ENCODE measurements at places on chromosomes 12 and 14. TPM values are rescaled to one million over a fixed set of nuclear protein-coding genes. Genes with fewer than 3 reads are reported as not detected.

- no peak overlapping the region for H3K27ac ChIP-seq
- peak overlapping the region; percentile 96 for H3K4me3 ChIP-seq
- no peaks in the 10 kb centered on the region for H3K27me3 ChIP-seq
- H3K4me1 ChIP-seq: peaks cover 20% of the 10 kb centered on the region
- peaks cover 3% of the 10 kb centered on the region for H3K36me3 ChIP-seq
- no peak for DNase-seq
These were observed 1.3 kb downstream of the CS start for GRCh38 chr12:56298828-56299227.

Gene SLC38A2
- total RNA-seq: 224 TPM

GRCh38 chr14:91946622-91947474 is 646 bp downstream of the FBLN5 start:
- peaks cover 55% of the 10 kb centered on the region for H3K27me3 ChIP-seq
- H3K36me3 ChIP-seq: no peaks in the 10 kb centered on the region
- DNase-seq: no peak
- no peak overlapping the region for H3K27ac ChIP-seq
- peak overlapping the region; percentile 75 for H3K4me3 ChIP-seq
- peaks cover 5% of the 10 kb centered on the region for H3K4me1 ChIP-seq

- peak overlapping the region; percentile 100 for H3K4me3 ChIP-seq
- peaks cover 46% of the 10 kb centered on the region for H3K4me1 ChIP-seq
- no peaks in the 10 kb centered on the region for H3K27me3 ChIP-seq
- H3K36me3 ChIP-seq: peaks cover 23% of the 10 kb centered on the region
- no peak for DNase-seq
These were observed 2.1 kb upstream of the UBC start for GRCh38 chr12:124916374-124917134.

DNA sequence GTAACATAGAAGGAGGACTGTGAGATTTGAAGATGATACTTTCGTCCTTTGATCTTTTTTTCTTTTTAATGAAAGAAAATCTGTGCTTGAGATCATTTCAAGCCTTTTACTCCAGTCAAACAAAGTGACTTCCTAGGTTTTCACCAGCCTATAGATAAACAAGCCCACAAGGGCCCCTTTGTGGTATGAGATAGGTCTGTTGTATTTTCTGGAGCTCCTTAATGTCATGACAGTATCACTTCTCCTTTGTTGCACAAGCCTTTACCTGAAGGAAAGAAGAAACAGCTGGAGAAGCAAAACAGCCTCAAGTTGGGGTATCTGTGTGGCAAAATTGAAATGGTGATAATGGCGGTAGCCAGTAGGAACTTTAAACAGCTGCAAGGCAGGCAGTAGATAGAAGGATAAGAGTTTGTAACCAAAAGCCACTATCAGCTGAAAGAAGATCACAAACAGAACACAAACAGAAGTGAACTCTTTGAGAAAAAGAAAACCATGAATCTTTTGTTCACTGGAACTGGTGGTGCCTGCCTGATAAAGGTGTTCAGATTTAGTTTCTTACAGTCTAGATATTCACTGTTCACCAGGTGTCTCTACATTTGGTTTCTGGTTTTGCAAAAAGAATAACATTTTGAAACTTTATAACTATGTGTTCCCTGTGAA is 96.8 kb downstream of the LGR5 start:
- H3K27ac ChIP-seq: no peak overlapping the region
- H3K27me3 ChIP-seq: peaks cover 4% of the 10 kb centered on the region
- H3K4me3 ChIP-seq: no peak overlapping the region
- no peaks in the 10 kb centered on the region for H3K36me3 ChIP-seq
- no peak for DNase-seq

- peaks cover 2% of the 10 kb centered on the region for H3K4me1 ChIP-seq
- no peaks in the 10 kb centered on the region for H3K27me3 ChIP-seq
- H3K27ac ChIP-seq: no peak overlapping the region
- H3K4me3 ChIP-seq: no peak overlapping the region
- DNase-seq: peak; percentile 79
These were observed 6.4 kb downstream of the ERG28 start for GRCh38 chr14:75654127-75654732.

DNA sequence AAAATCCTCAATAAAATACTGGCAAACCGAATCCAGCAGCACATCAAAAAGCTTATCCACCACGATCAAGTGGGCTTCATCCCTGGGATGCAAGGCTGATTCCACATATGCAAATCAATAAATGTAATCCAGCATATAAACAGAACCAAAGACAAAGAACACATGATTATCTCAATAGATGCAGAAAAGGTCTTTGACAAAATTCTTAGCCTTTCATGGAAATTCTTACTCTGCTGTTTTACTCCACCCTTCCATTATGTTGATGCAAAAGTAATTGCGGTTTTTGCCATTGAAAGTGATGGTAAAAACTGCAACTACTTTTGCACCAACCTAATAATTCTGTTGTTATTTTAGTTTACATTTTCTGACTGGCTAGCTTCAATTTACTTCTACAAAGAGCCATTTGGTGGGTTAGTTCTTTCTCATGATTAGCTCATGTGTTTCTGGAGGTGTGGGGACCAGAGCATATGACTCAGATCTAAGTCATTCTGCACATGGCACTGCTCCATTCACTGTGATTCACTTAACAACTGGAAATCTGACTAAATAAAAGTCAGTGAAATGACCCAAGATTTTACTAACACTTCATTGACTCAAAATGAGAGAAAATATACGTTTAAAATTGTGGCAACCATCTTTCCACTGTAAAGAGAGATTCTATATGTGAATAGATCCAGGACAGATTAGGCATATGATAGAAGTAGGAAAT is 99.9 kb downstream of the TMTC3 start:
- H3K27me3 ChIP-seq: peaks cover 2% of the 10 kb centered on the region
- DNase-seq: no peak
- H3K4me1 ChIP-seq: no peaks in the 10 kb centered on the region
- H3K4me3 ChIP-seq: no peak overlapping the region
- H3K36me3 ChIP-seq: peaks cover 3% of the 10 kb centered on the region

- no peaks in the 10 kb centered on the region for H3K36me3 ChIP-seq
- no peak overlapping the region for H3K4me3 ChIP-seq
- H3K27me3 ChIP-seq: no peaks in the 10 kb centered on the region
- no peak overlapping the region for H3K27ac ChIP-seq
These were observed 38.3 kb downstream of the SLC6A15 start for GRCh38 chr12:84874125-84874824.

- H3K27me3 ChIP-seq: no peaks in the 10 kb centered on the region
- DNase-seq: no peak
- peaks cover 17% of the 10 kb centered on the region for H3K4me1 ChIP-seq
- peaks cover 8% of the 10 kb centered on the region for H3K36me3 ChIP-seq
These were observed 47.1 kb downstream of the NCOR2 start for GRCh38 chr12:124520265-124520701.

Gene FGD4
- 85.6 TPM for total RNA-seq

Gene OR6C2
- total RNA-seq: not detected

DNA sequence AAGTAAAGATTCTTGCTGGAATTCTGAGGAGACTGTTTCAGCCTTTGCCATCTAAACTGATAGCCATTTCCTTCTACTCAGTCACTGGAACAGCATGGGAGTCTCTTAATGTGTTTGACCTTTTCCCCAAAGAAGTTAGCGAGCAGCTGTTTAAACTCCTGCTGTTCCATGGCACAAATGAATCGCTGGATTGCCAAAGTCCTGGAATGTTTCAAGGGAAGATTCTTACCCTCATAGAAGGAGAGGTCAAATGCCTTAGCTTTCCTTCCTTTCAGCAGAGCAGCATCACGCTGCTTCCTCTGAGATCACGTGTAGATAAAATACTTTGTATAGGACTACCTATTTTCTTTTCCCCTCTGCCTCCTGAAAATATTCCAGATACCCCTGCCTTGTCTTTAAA is 10.5 kb upstream of the NR2C1 start:
- no peaks in the 10 kb centered on the region for H3K27me3 ChIP-seq
- no peak for DNase-seq
- H3K36me3 ChIP-seq: peaks cover 12% of the 10 kb centered on the region
- H3K4me1 ChIP-seq: peaks cover 20% of the 10 kb centered on the region
- peak overlapping the region; percentile 81 for H3K27ac ChIP-seq

Gene CCNB1IP1
- total RNA-seq: 122 TPM

DNA sequence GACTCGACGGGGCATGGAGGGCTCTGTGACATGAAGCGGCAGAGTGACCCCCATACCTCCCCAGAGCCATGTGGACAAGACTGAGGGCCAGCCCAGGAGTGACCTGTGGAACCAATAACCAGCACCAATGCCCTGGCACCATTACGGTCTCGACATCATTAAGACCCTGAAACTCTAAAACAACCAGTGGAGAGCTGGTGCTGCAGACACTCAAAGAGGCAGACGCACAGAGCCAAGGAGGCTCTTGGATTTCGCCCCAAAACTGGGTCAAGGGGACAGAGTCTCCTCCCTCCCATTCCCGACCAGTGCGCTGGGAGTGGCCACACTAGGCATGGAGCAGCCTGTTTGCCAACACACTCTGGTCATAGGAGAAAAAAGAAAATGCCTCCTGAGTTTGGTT is 41.6 kb upstream of the VASH1 start:
- H3K4me1 ChIP-seq: peaks cover 10% of the 10 kb centered on the region
- DNase-seq: no peak
- peaks cover 5% of the 10 kb centered on the region for H3K27me3 ChIP-seq
- H3K36me3 ChIP-seq: no peaks in the 10 kb centered on the region
- H3K27ac ChIP-seq: no peak overlapping the region
- H3K4me3 ChIP-seq: no peak overlapping the region

Gene PZP
- total RNA-seq: 0.24 TPM

Gene MGP
- total RNA-seq: not detected

GRCh38 chr12:10607885-10608458 is 5.4 kb downstream of the MAGOHB start:
- H3K27me3 ChIP-seq: no peaks in the 10 kb centered on the region
- H3K27ac ChIP-seq: no peak overlapping the region
- no peak for DNase-seq
- H3K4me1 ChIP-seq: peaks cover 22% of the 10 kb centered on the region
- peaks cover 16% of the 10 kb centered on the region for H3K36me3 ChIP-seq

Gene SLC38A4
- total RNA-seq: 9.4 TPM

Gene SYT10
- 1.2 TPM for total RNA-seq

Gene FOXM1
- total RNA-seq: 92.2 TPM

- H3K27ac ChIP-seq: no peak overlapping the region
- no peaks in the 10 kb centered on the region for H3K4me1 ChIP-seq
- H3K4me3 ChIP-seq: no peak overlapping the region
- H3K27me3 ChIP-seq: peaks cover 10% of the 10 kb centered on the region
These were observed 144.3 kb upstream of the FKBP4 start for GRCh38 chr12:2650261-2651067.

DNA sequence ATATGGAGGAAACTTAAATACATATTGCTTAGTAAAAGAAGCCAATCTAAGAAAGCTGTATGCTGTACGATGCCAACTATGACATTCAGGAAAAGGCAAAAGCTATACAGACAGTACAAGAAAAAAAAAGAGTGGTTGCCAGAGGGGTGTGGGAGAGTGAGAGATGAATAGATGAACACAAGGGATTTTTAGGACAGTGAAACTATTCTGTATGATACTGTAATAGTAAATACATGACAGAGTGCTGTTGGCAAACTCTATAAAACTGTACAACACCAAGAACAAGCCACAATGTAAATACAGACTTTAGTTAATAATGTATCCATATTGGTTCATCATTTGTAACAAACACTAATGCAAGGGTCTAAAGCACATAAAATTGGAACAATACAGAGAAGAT is 10.9 kb upstream of the MIPOL1 start:
- no peak overlapping the region for H3K27ac ChIP-seq
- H3K36me3 ChIP-seq: peaks cover 1% of the 10 kb centered on the region
- no peak overlapping the region for H3K4me3 ChIP-seq

Gene TSPAN19
- not detected for total RNA-seq

- H3K4me3 ChIP-seq: no peak overlapping the region
- H3K27me3 ChIP-seq: no peaks in the 10 kb centered on the region
- no peak overlapping the region for H3K27ac ChIP-seq
- no peak for DNase-seq
- H3K4me1 ChIP-seq: peaks cover 34% of the 10 kb centered on the region
These were observed 15.5 kb downstream of the PKP2 start for GRCh38 chr12:32881107-32881506.

DNA sequence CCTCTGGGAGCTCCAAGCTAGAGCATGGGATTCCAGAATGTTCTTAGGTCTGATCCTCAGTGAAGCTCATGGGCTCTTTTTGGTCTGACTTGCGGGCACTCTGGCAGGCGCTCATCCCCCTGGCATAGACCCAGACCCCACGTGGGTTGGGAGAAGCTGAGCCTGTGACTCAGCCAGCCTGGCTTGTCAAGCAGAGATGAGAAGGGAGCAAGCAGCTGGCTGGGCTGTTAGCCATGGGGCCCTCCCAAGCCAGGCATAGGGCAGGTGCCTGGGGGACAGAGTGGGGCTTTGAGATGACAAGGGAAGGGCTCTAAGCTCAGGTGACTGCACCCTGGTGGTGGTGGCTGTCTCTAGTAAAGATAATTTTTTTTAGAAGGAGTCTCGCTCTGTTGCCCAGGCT is 80.3 kb upstream of the NOS1 start:
- no peak overlapping the region for H3K4me3 ChIP-seq
- H3K27me3 ChIP-seq: peaks cover 37% of the 10 kb centered on the region

DNA sequence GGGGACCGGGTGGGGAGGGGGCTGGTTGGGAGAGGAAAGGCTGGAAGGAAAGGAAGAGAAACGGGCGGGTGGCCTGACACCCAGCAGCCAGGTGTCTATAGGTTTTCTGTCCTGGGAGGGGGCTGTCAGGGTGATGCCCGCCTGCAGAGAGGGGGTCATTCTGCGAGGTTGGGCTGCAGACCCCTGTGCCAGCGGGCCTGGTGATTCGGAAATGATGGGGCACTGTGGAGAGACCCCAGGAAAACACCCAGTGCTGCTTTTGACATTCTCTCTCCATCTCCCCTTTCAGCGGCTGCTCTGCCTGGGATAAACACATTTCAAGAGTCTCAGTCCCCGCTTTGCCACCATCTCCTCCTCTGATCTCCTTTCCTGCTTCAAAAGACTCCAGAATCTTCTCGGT is 168.5 kb upstream of the RTL1 start:
- peaks cover 23% of the 10 kb centered on the region for H3K27me3 ChIP-seq
- DNase-seq: peak; percentile 6
- no peaks in the 10 kb centered on the region for H3K36me3 ChIP-seq
- H3K4me3 ChIP-seq: no peak overlapping the region

GRCh38 chr12:82862069-82862841 is 175.5 kb downstream of the TMTC2 start:
- H3K36me3 ChIP-seq: peaks cover 8% of the 10 kb centered on the region
- H3K4me1 ChIP-seq: no peaks in the 10 kb centered on the region
- no peak overlapping the region for H3K4me3 ChIP-seq
- no peaks in the 10 kb centered on the region for H3K27me3 ChIP-seq

- H3K4me1 ChIP-seq: peaks cover 17% of the 10 kb centered on the region
- H3K27ac ChIP-seq: no peak overlapping the region
- H3K36me3 ChIP-seq: no peaks in the 10 kb centered on the region
- H3K27me3 ChIP-seq: peaks cover 10% of the 10 kb centered on the region
These were observed 403.1 kb downstream of the C12orf75 start for GRCh38 chr12:105733579-105733978.

- DNase-seq: no peak
- no peaks in the 10 kb centered on the region for H3K36me3 ChIP-seq
- H3K4me1 ChIP-seq: peaks cover 5% of the 10 kb centered on the region
- H3K27me3 ChIP-seq: no peaks in the 10 kb centered on the region
- H3K4me3 ChIP-seq: no peak overlapping the region
- no peak overlapping the region for H3K27ac ChIP-seq
These were observed 9.8 kb downstream of the CCER1 start for GRCh38 chr12:90945070-90945649.

- H3K27ac ChIP-seq: no peak overlapping the region
- H3K4me1 ChIP-seq: peaks cover 2% of the 10 kb centered on the region
- DNase-seq: no peak
- no peak overlapping the region for H3K4me3 ChIP-seq
- peaks cover 10% of the 10 kb centered on the region for H3K36me3 ChIP-seq
- H3K27me3 ChIP-seq: no peaks in the 10 kb centered on the region
These were observed 120.2 kb downstream of the MON2 start for GRCh38 chr12:62586850-62587249.

- H3K4me3 ChIP-seq: no peak overlapping the region
- no peak for DNase-seq
- no peaks in the 10 kb centered on the region for H3K36me3 ChIP-seq
- H3K4me1 ChIP-seq: peaks cover 5% of the 10 kb centered on the region
- H3K27me3 ChIP-seq: peaks cover 22% of the 10 kb centered on the region
These were observed 32.6 kb upstream of the PLEKHG3 start for GRCh38 chr14:64671591-64671990.

Data from progenitor cell of endocrine pancreas (in vitro differentiated cells).